ENCODE measurements at places on chromosomes 3 and 15.

DNA sequence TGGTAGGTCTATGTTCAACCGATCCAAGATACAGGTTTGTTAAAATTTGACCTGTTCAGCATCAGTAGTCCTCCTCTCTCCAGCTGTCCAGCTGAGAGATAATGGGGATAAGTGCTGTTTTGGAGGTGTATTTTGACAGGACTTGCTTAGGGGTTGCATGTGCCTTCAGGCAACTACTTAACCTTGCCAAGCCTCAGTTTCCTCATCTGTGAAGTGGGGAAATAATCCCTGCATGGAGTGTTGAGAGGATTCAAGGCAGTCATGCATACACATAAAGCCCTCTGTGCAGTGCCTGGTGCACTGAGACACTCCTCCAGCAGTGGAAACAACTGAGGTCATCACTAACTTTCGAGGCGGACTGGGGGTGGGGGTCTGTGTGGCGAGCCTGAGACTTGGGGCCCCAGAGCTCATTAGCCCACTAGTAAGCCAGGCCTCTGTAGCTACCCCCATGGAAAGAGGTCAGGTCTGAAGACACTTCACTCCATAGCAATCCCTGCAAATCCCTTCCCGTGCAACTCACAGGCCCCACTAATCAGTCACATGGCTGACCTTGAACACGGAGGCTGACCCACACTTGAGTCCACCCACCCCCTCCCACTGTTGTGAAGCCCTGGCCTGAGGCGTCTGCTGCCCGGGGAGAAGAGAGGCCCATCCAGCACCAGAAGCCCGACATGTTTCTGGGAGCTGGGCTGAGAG lies 25.9 kb upstream of the SLC6A6 start:
- DNase-seq, result no peak

- DNase-seq, result no peak
Observed at GRCh38 chr3:154398084-154398967, 31.7 kb downstream of the GPR149 start.

DNA sequence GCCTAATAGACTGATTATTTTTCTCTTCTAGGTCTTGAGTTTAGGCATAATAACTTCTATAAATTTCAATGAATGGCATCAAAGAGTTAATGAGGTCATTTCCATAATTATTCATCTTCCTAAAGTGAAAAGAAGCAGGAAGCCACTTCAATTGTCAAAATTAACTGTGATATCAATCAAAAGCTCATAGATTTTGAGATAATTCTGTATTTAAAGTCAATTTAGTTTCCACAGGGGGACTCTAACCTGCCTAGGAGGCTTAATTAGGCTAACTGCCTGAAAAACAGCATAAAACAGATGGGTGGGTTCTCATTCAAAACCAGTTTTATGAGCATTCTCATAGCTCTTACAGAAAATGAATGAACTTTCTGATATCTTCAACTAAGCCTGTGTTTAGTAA lies 177.8 kb downstream of the OTOL1 start:
- DNase-seq, result no peak

- no peak for DNase-seq
Observed at GRCh38 chr3:27677565-27677964, 44.6 kb downstream of the EOMES start.

- peak; percentile 29 for DNase-seq
Observed at GRCh38 chr3:29240248-29240647, 40.6 kb upstream of the RBMS3 start.

- DNase-seq, result no peak
Observed at GRCh38 chr15:47784820-47785219, 67.5 kb downstream of the SEMA6D start.

DNA sequence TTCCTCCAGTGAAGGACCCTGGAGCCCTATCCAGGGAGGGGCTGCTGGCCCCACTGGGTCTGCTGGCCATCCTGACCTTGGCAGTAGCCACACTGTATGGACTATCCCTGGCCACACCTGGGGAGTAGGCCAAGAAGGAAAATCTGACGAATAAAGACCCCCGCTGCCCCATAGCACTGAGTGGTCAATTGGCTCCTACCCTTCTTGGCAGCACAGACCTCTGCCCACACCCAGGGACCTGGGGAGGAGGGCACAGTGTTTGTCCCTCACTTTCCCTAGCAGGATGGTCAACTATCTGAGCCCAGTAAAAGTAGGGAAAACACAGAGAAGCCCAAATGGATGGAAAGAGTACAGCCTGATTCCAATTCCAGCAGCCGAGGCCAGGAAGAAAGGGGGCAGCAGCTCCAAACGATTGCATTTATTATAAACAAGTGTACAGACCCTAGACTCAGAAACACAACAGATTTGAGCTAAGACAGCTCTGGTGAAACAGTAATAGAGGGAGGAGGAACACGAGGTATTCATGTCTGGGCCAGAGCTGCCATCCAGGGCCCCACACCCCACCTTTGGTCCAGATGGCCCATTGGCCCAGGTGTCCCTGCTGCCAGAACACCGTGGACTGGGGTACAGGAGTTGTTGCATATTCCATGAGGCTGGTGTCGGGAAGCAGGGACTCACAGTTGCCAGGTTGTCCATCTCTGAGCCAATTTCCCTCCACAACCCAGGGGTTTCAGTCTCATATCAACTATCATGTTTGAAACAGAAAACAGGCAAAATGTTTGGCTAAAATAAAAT lies 21.1 kb downstream of the ATRIP start:
- no peak for DNase-seq

- no peak for DNase-seq
Observed at GRCh38 chr3:27239951-27240350, 129.2 kb downstream of the NEK10 start.

DNA sequence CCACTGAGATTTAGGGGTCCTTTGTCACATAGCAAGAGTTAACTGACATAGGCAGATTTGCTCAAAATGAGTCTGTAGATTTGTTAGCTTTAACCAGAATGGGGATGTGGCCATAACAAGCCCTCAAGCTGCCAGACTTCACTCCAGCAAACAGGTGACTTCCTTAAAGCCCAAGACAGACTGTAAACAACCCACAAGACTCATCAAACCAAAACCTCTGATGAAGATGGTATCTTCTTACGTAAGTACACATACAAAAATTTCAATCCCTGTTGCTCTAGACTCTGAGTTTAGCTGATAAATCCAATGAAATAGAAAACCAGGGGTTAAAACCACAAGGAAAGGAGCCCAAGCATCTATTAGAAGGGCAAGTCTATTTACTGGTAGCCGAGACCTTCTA lies 18.2 kb upstream of the ZBTB20 start:
- no peak for DNase-seq

- no peak for DNase-seq
Observed at GRCh38 chr3:19901337-19901736, 32.7 kb downstream of the EFHB start.

DNA sequence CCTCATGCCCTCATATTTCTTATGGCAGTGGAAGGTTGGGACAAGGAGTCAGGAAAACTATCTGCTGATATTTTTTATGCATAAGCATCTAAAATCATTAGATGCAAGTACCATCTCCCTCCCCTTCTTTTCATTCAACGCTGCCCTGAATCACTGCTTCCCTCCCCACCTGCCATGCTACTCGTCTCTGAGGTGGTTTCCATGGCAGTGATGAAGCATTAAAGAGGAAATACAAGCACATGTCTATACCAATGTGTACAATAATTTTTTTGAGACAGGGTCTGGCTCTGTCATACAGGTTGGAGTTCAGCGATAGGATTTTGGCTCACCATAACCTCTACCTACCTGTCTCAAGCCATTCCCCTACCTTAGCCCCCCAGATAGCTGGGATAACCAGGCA lies 67.5 kb upstream of the SETMAR start:
- no peak for DNase-seq

DNA sequence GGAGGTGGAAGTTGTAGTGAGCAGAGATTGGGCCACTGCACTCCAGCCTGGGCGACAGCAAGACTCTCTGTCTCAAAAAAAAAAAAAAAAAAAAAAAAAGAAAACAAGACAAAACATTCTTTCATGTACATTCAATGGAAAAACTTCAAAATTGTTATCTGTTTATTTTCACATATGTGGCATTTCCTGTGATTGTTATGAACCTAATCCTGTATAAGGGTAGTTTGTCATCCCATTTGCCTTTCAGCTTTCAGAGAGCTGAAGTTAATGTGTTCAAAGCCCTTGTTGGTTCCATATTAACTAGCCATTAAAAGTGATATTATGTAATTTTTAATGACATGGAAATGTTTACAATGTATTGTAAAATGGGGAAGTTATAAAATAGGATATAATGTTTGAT lies 17.3 kb upstream of the NCK1 start:
- DNase-seq, result no peak

DNA sequence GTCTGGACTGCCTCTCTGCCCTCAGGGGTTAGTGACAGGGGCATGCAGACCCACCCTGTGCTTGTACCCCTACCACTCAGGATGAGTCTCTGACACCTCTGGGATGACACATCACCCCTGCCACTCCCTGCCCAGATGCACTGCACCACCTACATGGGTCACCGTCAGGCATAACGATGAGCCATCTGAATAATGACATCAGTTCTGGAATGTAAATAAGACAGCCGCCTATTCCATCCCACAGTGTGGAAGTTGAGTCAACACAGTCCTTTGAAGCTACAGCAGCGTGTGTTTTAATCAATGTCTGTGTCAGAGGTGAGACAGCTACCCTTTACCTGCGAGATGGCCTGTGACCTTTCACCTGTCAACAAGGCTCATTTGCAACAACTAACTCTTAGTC lies 268.7 kb upstream of the ARRDC4 start:
- no peak for DNase-seq

GRCh38 chr3:135012101-135012500 lies 217.0 kb downstream of the EPHB1 start:
- no peak for DNase-seq

DNA sequence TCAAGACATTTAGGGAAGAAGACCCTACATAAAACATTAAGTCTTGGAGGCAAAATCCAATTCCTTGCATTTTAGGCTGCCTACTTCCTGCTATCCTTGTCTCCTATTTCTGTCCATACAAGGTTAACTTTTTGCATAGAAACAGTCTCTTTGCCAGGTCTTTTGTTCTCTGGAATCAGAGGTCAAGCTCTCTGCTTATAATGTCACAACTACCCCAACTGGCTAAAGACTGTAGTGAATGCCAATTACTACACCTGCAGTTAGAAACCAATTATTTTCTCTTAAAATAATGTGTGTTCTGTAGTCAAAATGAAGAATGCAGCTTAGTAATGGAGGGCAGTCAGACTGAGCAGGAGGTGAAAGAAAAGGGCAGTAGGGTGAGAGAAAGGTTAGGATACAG lies 856.2 kb downstream of the TUSC7 start:
- no peak for DNase-seq

GRCh38 chr3:100936931-100937330 lies 56.3 kb downstream of the ABI3BP start:
- DNase-seq, result no peak

- DNase-seq, result no peak
Observed at GRCh38 chr3:151264605-151265004, 13.7 kb downstream of the P2RY14 start.

- no peak for DNase-seq
Observed at GRCh38 chr15:74257623-74258022, 21.5 kb downstream of the CCDC33 start.

- no peak for DNase-seq
Observed at GRCh38 chr3:132987396-132987795, 50.8 kb upstream of the TMEM108 start.

GRCh38 chr15:75042730-75043508 lies 19.5 kb downstream of the PPCDC start:
- DNase-seq, result no peak

- no peak for DNase-seq
Observed at GRCh38 chr3:120854908-120855526, 53.0 kb upstream of the STXBP5L start.

DNA sequence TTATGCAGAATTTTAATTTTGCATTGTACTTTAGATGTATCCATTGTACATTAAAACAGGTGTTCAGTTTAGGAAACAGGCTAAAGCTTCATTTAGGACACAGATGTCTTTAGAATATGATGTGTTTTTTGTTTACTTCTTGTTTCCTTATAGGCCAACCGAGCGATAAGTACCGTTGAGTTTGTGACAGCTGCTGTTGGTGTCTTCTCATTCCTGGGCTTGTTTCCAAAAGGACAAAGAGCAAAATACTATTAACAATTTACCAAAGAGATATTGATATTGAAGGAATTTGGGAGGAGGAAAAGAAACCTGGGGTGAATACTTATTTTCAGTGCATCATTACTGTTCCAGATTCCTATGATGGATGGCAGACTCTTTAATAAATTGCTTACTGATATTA lies 29.4 kb downstream of the PLAAT1 start:
- DNase-seq, result no peak

DNA sequence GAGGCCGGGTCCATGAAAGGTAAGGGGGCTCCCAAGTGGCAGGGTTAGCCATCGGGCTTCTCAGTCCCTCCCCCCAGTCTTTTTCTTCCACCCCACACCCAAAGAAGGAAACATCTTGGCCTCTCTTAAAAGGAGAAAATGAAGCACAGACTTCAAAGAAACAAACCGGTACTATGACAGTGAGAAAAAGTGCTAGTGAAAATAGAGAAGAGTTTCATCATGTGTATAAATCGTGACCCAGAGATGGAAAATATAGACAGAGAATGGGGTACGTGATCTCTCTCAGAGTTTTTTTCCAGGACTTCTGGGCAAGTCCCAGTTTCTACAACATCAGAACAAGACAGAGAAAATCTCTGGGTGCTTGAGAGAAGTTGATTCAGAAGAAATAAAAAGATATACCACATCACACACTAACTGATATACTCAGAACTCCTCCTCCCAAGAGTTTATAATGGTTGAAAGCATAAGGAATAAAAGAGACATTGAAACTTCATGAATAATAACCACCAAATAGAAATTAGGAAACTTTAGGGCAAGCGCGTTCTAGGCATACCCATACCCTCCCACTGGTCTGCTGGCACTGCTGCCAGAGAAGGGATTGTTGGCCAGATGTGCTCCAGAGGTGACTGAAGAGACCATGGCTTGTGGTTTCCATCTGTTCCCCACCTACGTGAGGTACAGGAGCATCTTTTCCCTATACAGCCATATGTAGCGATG lies 318.9 kb upstream of the CHRM5 start:
- DNase-seq, result no peak

DNA sequence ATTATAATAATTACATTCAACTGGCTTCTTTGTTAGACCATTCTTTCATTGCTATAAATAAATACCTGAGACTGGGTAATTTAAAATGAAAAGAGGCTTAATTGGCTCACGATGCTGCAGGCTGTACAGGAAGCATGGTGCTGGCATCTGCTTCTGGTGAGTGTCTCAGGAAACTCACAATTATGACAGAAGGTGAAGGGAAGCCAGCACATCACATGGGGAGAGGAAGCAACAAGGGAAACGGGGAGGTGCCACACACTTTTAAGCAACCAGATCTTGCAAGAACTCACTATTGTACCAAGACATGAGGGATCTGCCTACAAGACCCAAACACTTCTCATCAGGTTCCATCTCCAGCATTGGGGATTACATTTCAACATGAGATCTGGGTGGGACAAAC lies 413.1 kb upstream of the ARRDC4 start:
- no peak for DNase-seq

GRCh38 chr3:160804762-160805161 lies 48.7 kb downstream of the PPM1L start:
- DNase-seq, result no peak

DNA sequence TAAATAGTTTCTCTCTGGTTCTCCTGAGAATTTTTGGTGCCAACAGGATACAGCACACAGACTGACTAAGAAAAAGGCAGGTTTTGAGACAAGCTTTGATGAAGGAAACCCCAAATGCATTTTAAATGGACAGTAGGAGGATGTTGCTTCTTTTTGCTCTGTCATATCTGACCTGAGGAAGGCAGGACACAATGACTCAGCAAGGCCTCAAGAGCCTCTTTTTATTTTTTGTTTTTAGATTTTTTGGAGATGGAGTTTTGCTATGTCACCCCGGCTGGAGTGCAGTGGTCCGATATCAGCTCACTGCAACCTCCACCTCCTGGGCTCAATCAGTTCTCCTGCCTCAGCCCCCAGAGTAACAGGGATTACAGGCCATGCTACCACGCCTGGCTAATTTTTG lies 16.9 kb upstream of the KNG1 start:
- DNase-seq, result no peak
